NCI-H748 treated with DMSO at 0.1 percent for 48 hours (cell line): ENCODE measurements at places on chromosomes 12 and 14.

DNA sequence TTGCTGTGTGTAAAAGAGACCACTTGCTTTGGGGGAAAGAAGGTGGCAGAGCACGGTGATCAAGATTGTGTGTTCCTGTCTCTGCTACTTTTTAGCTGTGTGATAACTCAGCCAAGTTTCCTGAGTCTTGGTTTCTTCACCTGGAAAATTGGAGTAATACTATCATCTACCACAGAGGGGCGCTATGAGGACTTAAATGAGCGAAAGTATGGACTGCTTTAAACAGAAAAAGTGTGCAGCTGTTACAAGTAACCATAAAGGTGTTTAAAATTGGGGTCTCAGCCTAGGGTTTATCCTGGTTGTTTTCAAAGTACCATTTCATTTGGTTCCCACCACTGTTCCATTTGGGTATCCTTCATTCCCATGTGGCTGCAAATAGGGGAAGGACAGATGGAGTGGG is 65.9 kb upstream of the WSCD2 start:
- peak; percentile 2 for DNase-seq

- no peak for DNase-seq
Measured at GRCh38 chr12:29895966-29896365, 112.2 kb upstream of the TMTC1 start.

DNA sequence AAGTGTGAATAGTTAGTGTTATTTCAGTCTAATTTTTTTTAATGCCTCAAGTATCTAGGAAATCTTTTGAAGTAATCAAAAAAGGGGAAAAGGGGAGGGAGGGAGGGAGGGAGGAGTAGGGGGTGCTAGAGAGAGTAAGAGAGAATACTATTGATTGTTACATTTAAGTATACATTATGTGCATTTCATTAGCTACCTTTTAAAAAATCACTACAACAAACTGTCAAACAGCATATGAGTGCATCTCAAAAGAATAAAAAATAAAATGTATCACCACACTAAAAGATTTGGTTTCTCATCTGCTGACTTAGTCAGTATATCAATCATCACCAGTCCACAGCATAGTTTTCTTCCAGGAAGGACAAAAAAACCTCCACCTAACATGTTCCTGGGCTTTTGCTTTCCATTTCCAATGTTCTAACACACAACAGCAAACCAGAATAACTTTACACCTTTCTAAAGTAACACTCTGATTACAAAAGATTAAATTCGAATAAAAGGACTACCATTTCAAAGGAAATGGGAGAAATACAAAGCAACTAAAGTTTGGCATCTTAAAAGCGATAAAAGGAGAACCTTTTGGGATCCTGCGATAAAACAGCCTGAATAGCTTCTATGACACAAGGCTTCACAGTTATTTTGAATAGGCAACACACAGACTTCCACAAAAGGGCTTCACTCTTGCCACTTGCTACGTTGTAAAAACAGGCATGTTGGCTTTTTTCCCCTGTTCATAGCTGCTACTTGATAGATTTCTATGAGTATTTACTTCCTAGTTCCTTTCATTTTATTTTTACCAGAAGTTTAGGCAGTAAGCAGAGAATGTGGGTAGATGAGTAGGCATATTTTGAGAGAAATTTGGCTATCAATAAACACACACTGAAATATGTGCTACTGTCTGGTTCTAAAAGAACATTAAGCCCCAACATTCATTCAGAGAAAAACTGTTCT is 160.9 kb downstream of the EPS8 start:
- DNase-seq = no peak

DNA sequence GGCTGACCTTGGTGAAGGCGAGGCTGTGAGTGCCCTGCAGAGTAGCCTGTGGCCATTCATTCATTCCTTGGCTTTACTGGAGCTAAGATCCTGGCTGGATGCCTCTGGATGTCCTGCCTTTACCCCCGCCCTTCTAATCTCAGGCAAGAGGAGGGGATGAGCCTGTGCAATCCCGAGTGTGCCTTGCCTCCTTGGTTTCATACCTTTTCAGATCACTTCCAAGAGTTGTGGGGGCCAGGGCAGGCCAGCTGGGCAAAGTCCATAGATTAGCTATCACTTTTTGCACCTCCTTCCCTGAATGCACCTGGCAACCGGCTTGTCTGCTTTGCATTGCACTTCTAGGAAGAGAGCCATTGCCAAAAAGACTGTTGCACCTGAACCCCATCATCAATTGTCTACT is 1.5 kb downstream of the VRTN start:
- DNase-seq = no peak

DNA sequence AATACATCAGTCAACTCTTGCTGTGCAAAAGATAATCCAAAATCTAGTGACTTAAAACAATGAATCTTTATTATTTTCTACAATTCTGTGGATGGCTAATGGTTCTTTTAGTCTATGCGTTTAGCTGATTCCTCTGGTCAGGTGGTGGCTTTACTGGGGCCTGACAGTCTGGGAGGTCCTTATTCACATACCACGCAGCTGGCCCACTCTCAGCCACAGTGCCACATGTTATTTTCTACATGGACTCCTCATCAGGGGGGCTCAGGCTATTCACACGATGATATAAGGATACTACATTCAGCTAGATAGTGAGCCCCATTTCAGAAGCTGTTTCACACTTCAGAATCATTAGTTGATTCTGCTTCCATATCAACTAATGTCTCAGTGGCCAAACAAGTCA is 287.5 kb upstream of the MGAT4C start:
- no peak for DNase-seq

DNA sequence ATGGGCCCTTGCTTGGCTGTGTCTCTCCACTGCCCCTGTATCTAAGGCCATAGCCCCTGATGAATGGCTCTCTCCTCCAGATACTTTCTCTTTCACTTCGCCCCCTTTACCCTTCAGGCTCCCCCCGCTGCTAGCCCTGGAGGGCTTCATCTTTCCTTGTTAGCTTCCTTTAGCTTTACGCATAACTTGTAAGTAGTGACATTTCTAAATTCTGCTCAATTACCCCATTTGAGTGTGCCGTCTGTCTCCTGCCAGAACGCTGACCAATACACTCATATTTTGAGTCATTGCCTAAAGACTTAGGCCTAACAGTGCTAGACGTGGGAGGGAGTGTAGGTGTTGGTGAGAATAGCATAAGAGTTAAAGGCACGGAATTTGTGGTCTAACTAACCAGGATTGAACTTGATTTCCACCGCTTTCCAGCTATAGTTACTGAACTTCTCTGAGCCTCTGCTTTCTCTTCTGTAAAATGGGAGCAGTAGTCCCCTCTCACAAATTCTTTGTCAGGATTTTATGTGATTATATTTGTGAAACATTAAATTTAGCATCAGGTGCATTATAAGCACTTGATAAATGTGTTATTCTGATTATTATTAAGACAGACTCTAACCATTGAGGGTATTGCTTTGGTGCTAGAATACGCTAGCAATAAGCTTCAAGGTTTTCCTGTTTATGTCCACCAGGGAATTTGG is 129.3 kb downstream of the ZFP36L1 start:
- DNase-seq = no peak
